ENCODE measurements at places on chromosomes 12 and 14.
A peak's percentile ranks its signal among the peaks of the same experiment; 100 is the strongest.

GRCh38 chr12:20044846-20045245, 323.5 kb upstream of the PDE3A start:
- H3K36me3 ChIP-seq, result no peaks in the 10 kb centered on the region
- H3K4me3 ChIP-seq, result no peak overlapping the region
- peak; percentile 56 for DNase-seq
- H3K27ac ChIP-seq, result no peak overlapping the region
- no peaks in the 10 kb centered on the region for H3K4me1 ChIP-seq

- H3K27me3 ChIP-seq, result no peaks in the 10 kb centered on the region
- no peak for DNase-seq
- no peaks in the 10 kb centered on the region for H3K36me3 ChIP-seq
- no peak overlapping the region for H3K4me3 ChIP-seq
- no peak overlapping the region for H3K27ac ChIP-seq
These were observed 448.8 kb upstream of the CCDC196 start for GRCh38 chr14:66037361-66037760.

DNA sequence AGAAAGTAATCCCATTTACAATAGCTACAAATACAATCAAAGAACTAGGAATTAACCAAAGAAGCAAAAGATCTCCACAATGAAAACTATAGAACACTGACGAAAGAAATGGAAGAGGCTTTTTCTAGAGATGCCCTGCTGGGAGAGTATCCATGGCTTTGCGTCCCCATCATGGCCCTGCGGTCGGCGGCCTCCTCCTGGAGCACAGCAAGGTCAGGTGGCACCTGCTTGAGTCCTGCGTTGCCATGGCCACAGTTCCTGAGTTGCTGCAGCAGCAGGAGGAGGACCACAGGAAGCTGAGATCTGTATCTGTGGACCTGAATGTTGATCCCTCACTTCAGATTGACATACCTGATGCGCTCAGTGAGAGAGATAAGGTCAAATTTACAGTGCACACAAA, 143.5 kb downstream of the SLC5A8 start:
- no peak overlapping the region for H3K27ac ChIP-seq
- H3K27me3 ChIP-seq, result no peaks in the 10 kb centered on the region
- H3K36me3 ChIP-seq, result no peaks in the 10 kb centered on the region
- H3K4me3 ChIP-seq, result no peak overlapping the region
- no peak for DNase-seq

GRCh38 chr12:47223848-47224213, 144.1 kb upstream of the AMIGO2 start:
- no peak overlapping the region for H3K4me3 ChIP-seq
- DNase-seq, result no peak
- no peaks in the 10 kb centered on the region for H3K36me3 ChIP-seq
- no peaks in the 10 kb centered on the region for H3K27me3 ChIP-seq
- H3K27ac ChIP-seq, result no peak overlapping the region

- no peak overlapping the region for H3K4me3 ChIP-seq
- no peaks in the 10 kb centered on the region for H3K27me3 ChIP-seq
- H3K27ac ChIP-seq, result no peak overlapping the region
These were observed 82.6 kb downstream of the LRRC74A start for GRCh38 chr14:76908834-76909233.

DNA sequence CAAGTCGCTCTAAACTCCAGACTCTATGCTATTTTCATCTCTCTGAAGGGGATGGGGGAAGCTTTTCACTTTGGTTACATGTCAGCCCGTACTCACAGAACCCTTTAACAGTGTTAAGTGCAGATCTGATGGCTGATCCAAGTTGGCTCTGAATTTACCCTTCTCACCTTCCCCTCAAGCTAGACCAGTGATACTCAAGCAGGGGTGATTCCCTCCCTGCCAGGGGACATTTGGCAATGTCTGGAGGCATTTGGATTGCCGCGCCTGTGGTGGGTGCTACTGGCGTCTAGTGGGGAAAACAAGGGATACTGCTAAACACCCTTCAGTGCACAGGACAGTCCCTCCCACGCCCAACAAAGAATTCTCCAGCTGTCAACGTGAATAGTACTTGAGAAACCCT, 6.0 kb upstream of the TEX52 start:
- no peak overlapping the region for H3K27ac ChIP-seq
- no peaks in the 10 kb centered on the region for H3K36me3 ChIP-seq
- DNase-seq, result no peak
- no peaks in the 10 kb centered on the region for H3K4me1 ChIP-seq
- H3K27me3 ChIP-seq, result no peaks in the 10 kb centered on the region
- H3K4me3 ChIP-seq, result no peak overlapping the region

Data from GM23248 (cell line).